ENCODE measurements at places on chromosomes 16 and 17.

- DNase-seq = no peak
These were observed 79.6 kb upstream of the ATP2A3 start for GRCh38 chr17:4043862-4044261.

DNA sequence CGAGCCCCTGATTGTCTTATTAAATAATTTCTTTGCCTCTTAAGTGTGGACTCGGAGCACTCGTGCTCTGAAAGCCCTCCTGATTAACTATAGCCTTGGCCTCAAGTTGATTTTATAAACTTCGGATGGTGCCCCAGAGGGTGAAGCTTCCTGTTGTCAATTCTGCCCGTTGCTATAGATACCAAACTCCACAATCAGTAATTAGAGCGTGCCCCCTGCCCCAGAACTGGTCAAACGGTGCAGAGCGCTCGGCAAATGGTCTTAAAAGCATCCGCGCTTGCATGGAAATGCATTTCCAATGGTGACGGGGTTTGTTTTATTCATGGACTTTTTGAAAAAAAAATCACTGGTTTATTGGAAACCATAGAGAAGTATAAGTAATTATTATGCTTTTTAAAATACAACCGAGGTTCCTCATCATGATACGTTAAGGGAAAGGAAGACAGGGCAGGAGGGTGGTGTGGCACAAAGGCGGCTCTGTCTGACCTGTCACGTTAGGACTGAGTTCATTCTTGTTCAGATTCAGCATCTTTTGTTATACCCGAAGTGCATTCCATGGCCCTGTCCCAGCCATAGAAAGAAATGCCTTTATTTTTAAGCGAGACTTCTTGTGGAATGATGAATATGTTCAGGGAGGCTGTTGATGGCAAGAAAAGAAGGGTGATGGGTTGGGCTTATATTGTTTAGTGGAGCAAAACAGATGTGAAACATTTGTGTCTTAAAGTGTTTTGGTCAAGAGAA is 476.4 kb downstream of the MAF start:
- no peak for DNase-seq

DNA sequence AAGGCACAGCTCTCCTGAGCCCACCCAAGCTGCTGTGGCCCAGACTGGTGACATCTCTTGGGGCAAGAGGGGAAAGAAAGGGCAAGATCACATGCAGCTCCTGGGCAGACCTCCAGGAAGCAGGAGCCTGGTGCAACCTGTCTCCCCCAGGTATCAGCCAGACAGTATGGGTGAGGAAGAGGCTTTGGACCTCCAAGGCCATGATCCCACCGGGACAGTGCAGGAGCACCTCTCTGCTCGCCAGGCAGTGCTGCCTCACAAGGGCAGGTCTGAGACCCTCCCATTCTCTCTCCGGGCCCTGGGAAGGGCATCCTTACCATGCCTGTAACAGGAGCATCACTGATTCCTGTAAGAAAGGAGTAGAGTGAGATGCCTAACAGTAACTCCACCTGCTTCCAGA is 25.6 kb upstream of the COG7 start:
- no peak for DNase-seq

DNA sequence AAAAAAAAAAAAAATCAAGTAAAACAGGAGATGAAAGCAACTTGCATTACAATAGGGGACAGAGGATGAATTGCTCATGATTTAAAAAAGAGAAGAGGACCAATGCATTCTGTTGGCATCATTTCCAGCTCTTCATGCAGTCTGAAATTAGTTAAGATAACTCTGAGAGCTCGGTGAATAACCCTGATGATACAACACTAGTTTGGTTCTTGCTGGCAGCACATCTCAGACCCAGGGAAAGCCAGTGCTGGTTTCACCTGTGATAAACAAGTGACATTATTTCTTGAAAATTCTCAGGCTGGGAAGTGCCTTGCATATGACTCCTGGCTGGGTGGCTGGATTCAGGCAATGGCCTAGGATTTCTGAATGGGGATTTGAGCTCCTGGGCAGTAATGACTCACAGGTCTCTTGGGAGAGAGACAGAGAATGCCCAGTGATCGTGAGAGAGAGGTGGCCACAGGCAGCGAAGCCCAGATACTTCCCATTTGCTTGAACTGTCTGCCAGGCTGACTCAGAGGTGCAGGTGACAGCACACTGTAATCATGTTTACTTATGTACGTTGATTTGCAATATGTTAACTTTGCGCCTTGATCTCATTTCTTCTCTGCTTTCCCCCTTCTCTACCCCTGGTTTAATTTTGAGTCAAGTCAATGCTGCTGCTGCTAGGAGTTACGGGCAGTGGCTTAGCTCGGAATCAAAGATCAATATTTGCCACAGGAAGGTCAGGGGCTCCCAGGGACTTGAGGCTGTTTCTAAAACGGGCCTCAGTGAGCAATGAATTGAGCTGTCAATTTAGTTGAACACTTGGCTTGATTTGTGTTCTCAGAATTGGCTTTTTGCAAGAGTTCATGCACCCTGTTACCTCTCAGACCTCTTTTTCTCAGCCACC is 27.1 kb downstream of the ARSG start:
- DNase-seq = peak; percentile 66

DNA sequence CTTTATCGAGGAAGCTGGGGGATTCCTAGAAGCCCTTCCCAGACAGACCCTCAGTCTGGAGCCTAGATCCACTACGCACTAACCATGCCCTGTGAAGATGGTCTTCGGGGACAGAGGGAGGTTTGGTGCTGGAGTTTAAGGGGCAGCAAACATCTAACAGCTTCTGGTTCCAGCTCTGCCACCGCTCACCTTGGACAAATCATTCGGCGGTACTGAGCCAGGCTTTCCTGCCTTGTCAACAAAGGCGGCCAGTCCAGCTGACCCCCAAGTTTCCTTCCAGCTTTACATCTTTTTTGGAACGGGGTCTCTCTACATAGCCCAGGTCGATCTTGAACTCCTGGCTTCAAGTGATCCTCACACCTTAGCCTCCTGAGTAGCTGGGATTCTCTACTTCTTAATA is 369 bp upstream of the GJD3 start:
- DNase-seq = no peak

DNA sequence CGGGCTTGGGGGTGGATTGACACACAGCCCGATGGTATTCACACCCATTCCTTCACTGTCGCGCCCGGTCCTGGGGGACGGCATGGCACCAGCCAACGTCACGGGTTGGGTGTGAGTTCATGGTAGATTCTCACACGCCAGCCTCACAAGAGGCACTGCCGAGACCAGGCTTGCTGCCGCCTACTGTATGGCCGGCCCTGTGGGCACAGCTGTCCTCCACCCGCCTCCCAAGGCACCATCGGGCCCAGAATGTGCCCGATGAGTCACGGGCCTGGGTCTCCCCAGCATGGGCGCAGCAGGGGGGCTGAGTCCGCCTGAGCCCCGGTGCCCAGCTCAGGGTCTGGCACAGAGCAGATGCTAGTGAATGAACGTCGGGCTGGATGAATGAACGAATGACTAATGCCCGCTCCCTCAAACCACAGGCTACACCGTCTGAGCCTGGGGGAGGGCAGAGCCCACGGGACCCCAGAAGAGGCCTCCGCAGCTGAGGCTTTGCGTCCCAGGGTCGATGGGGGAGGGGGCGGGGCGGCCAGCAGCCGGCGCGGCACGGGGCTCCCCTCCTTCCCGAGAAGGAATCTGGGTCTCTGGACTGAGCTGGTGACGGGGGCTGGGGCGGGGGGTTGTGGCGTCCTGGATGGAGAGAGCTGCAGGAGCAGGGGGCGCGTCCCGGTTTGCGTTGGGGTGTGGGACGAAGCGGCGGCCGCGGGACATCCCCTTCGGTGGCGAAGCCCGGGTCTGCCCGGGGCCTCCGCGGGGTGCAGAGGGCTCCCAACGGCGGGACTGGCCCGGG is 829 bp downstream of the PITPNM3 start:
- DNase-seq = peak; percentile 53

GRCh38 chr16:12025926-12026325 is 49.4 kb downstream of the SNX29 start:
- no peak for DNase-seq

GRCh38 chr17:49574945-49575678 is 559 bp upstream of the NXPH3 start:
- peak; percentile 38 for DNase-seq
